ENCODE measurements at places on chromosomes 2 and 18.

GRCh38 chr2:96148410-96149217, 3.4 kb upstream of the DUSP2 start:
- DNase-seq = peak; percentile 68

- DNase-seq = peak; percentile 58
Measured at GRCh38 chr18:47250391-47251046, 941 bp downstream of the SKOR2 start.

- DNase-seq = no peak
Measured at GRCh38 chr18:50847192-50847591, 27.4 kb upstream of the MRO start.

GRCh38 chr2:233498126-233498525, 68.5 kb downstream of the USP40 start:
- no peak for DNase-seq

All from brain (organoid and tissue), 16 donors.